MCF 10A (cell line): ENCODE measurements at places on chromosomes 16 and 17.

DNA sequence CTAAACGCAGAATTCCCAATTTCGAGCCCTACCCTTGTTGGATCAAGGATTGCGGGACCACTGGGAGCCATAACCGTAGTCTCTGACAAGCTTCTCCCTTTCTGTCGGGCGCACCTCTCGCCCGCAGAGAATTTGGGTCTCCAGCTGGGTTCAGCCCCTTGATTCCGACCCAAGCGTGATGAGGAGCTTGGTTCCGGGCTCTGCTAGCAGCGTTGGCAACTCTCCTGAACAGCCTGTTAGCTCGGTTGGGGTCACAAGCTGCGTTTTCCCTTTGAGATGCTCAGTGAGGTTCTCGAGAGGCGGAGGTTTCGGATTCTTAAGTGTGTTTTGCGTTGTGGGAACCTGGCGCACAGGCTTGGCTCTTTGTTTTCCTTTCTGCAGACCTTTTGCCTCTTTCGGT lies 655 bp downstream of the ATXN1L start:
- peak; percentile 6 for DNase-seq

- DNase-seq = peak; percentile 85
Observed at GRCh38 chr17:1087381-1088241, 90.7 kb downstream of the TIMM22 start.

DNA sequence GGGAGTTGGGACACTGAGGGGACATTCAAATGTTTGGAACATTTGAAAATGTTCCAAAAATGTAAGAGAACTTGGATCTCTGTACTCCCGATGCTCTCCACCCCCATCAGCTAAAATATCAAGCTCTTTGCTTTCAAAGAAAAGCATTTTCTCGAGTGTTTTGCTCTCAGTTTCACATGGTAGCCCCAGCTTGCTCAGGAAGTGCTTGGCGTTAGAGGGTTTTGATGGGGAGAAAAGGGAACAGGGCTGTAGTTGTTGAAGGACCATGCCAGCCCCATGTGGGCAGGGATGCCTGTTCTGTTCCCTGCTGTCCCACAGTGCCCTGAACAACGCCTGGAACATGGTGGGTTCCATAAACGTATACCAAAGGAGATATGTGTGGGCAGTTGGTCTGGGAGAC lies 37.0 kb downstream of the RAI1 start:
- DNase-seq = no peak

DNA sequence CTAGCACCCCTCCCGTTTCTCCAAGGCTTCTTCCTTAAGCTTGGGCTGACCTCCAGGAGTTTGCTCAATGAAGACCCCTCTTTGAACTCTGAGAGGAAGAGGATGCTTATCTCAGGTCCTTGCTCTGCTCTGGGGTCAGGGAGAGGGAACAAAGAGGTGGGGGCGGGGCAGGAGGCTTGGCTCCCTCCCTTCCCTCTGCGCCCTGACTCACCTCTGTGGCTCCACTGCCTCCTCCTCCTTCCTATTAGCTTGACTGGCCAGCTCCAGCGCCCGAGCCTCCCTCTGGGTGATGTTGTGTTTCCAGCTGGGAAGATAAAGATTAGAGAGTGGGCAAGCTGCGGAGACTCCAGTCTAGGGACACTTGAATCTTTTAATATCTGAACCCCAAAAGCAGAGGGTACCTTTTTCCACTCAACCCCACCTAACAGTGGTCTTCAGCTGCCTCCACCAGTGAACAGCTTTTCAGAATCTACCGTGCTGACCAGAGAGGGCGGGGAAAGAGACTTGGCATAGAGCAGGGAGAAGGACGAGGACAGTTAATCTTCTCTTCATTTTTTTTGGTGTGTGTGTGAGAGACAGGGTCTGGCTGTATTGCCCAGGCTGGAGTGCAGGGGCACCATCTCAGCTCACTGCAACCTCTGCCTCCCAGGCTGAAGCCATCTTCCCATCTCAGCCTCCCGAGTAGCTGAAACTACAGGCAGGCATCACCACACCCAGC lies 6.7 kb downstream of the GIP start:
- peak; percentile 57 for DNase-seq

DNA sequence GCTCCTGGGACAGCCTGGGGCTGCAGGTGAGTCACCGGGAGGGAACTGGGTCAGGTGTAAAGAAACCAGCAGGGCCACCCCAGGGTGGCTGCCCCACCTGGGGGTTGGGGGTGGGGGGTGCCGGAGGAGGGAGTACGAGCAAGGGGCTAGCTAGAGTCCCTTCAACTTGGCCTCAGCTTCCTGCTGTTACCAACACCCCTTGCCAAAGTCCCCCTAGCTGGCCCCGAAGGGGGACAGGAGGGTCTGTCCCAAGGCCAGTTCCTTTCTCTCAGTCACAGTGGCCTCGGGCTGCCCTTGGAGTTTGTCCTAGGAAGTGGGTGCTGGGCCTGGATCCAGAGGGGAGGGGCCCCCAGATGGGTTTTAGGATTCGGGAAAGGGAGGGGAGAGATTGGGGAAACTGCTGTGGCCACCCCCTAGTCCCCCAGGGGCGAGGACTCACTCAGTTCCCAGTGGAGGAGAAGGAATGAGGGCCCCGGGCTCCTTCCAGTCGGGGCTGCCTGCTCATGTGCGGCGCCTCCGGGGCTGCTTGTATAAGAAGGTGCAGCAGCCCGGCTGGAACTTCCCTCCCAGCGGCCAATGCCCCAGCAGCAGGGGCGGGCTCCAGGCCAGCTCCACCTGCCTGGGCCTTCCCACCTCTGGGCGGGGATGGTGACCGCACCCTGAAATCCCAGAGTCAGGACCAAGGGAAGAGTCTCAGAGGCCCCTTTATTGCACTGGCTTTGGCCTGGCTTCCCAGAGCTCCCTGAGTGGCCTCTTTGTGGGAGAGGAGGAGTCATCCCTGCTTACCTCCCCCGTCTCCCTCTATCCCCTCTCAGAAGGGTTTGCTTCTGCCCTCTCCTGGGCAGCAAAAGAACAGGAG lies 7.3 kb downstream of the ARHGAP27 start:
- DNase-seq = peak; percentile 97

- DNase-seq = no peak
Observed at GRCh38 chr16:69474408-69474807, 50.0 kb downstream of the CYB5B start.

DNA sequence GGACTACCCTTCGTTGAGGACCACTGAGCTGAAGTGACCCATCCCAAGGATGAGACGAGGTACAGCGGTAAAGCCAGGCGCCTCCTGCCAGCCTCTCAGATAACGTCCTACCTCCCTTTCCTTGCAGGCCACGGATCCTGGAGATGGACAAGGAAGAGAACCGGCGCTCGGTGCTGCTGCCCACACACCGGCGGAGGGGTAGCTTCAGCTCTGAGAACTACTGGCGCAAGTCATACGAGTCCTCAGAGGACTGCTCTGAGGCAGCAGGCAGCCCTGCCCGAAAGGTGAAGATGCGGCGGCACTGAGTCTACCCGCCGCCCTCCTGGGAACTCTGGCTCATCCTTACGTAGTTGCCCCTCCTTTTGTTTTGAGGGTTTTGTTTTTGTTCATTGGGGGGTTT lies 17.3 kb upstream of the LLGL1 start:
- DNase-seq = no peak

DNA sequence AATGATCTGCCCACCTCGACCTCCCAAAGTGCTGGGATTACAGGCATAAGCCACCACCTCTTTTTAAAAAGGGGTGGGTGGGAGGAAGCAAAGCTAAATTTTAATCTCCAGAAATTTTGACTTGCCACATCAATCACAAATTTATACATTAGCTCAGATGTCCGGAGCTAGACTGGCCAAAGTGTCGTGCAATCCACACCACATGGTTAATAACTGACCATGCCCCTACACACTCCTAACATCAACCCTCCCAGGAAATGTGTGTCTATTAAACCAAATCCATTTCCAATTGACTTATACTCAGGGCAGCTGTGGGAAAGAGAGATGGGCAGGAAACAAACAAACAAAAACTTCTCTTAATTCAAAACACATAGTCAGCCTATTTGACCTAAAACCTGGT lies 29.9 kb downstream of the SMURF2 start:
- DNase-seq = no peak

GRCh38 chr17:39787041-39787440 lies 49.3 kb downstream of the GRB7 start:
- no peak for DNase-seq

- DNase-seq = no peak
Observed at GRCh38 chr17:42908872-42909700, 8.5 kb downstream of the G6PC1 start.

DNA sequence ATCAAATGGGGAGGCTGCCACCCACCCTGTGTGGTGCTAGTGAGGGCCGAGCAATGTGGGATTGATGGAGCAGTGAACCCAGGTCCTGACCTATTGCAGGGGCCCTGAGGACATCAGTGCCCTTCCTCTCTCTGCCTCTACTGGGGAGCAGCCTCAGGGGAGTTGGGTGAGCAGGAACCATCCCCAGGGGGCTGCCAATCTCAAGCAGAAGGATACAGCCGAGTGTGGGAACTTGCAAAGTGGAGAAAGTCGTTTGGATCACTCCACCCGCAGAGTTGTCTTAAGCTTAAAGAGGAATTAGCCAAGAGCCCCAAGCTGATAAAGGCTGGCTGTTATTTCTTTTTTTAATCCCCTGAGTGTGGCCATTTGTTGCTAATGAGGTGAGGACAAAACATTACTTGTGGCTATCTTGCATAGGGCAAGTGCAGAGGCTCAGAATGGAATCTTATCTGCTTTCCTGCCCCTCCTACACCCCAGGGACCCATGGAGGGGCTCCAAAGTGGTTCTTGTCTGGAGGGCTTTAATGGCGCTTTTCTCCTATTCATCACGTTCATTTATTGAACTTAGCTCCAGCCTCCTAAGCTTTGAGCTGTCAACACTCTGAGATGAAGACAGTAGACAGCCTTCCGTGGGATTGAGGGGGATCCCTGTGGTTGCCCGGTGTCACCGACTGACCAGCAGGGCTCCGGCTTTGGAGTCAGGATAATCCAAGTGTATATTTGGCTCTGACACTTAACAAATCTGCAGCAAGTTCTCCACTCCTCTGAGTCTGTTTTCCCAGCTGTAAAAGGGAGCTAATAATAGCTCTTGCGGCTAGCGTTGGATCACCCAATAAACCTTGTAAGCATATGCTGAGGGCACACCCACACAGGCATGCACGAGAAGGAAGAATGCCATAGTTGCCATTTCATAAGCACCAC lies 45.1 kb downstream of the MYH11 start:
- peak; percentile 68 for DNase-seq

DNA sequence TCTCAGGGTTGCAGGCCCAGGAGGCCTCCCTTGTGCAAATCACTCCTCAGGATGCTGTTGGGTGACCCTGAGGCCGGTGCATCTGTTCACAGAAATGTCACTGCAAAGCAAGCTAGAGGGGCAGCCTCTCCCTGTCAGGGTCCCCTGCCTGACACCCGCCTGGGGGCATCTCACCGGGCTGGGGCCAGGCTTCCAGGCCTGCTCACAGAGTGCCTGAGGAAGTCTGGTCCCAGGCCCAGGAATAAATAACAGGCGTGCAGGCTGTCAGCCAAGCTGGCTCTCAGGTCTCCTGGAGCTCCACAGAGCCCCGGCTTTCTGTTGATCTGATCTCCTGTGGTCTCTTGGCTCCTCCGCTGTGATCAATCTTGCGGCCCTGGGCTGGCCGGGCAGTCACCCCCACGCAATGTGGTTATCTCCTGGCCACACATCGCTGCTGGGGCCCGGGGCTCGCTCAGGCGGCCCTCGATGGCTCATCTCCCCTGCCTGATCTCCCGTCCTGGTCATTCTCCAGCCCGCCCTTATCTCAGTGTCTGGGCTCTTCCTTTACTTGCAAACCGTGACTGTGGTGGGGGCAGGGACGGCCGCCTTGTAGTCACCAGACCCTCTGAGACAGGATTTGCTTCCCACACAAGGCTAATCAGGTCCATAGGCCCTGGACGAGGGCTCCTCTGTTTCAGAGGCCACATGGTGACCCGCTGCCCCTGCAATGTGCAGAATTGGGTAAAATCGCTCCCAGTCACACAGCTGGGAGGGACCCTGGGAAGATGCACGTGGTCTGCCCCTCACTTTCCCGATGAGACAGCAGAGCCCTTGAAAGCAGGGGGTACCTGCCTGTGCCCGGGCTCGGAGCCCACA lies 231.2 kb upstream of the GSE1 start:
- no peak for DNase-seq

DNA sequence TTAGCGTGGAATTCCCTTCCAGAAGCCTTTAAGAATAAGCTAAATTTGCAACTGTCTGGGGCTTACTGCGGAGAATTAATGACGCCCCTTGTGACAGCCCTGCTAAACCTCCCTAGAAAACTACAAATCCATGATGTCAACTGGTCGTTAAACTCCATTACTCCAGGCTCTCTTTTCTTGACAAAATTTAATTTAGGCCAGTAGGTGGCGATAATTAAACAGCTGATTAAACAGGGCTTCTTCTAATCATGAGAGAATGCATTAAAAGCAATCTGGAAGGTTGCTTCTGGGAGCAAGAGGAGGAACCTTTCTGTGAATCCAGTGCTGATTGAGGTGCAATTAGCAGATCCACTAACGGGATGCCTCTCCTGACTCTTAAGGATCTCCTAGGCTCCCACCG lies 8.1 kb upstream of the NLRP1 start:
- DNase-seq = peak; percentile 59

- DNase-seq = peak; percentile 85
Observed at GRCh38 chr16:86751076-86752030, 173.0 kb downstream of the FOXL1 start.

GRCh38 chr16:78583441-78583840 lies 484.0 kb downstream of the WWOX start:
- DNase-seq = no peak

- no peak for DNase-seq
Observed at GRCh38 chr17:1735834-1736347, 6.8 kb upstream of the SERPINF2 start.

DNA sequence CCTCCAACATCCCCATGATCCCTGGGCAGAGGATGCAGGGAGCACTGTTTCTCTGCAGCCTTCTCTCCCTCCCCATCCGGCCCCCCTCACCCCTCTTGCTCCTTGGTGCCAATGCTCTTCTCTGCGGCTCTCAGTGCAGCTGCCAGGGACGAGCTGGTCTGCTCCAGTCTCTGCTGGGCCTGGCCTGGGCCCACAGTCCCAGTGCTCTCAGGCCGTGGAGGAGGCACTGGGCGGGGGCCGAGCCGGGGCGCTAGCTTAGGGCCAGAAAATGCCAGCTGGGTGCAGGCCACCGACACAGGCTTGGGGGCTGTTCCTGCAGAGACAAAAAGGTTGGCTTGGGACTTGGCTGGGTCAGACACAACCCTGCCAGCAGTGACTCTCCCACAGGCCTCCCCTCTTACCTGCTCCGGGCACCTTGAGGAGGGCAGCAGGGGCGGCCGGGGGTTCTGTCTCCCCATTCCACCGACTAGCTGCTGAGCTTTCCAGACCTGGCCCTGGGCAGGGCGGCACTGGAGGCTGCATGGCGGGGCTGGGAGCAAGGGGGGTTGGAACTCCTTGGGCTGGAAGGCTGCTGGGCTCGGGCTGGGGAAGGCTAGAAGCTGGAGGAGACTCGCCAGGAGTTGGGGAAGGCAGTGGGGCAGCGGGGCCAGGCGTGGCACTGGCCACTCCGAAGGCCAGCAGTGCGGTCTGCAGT lies 13.8 kb downstream of the CASKIN2 start:
- no peak for DNase-seq

DNA sequence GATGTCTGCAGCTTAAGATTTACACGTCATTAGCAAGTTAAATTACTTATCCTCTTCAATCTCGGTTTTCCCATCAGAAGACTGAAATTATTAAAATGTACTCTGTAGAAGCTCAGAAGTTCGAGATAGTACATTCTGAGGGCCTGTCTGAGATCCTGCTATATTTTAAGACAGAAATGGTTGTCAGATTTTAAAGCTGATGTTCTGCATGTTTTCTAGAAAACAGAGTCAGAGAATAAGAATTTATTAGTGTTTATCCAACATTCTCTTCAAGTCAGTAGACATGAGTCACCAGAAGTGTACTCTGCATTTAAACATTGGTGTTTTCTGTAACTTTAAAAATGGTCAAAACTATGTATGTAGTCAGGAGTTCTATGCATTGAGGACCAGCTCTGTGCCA lies 155.2 kb upstream of the MYOCD start:
- DNase-seq = no peak

- DNase-seq = no peak
Observed at GRCh38 chr16:17244872-17245551, 225.7 kb downstream of the XYLT1 start.
